Activated CD4-positive, alpha-beta T cell treated with anti-CD3 and anti-CD28 coated beads, Interleukin-2, amount 50 U/mL, for 4 hours (primary cell): ENCODE measurements at places on chromosomes 6 and 20.

DNA sequence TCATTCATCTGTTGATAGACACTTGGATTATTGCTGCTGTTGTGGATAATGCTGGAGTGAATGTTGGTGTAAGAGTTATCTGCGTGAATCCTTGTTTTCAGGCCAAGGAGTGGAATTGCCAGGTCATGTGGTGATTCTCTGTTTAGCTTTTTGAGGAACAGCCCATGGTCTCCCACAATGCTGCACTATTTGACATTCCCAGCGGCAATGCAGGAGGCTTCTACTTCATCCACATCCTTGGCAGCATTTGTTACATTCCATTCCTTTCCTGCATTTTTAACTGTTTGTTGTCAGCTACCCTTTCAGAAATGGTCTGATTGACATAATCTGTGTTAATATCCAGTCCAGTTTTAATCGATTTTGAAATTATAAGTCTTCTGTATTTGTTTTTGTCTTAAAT, 51.7 kb upstream of the CLDN20 start:
- DNase-seq, result no peak

DNA sequence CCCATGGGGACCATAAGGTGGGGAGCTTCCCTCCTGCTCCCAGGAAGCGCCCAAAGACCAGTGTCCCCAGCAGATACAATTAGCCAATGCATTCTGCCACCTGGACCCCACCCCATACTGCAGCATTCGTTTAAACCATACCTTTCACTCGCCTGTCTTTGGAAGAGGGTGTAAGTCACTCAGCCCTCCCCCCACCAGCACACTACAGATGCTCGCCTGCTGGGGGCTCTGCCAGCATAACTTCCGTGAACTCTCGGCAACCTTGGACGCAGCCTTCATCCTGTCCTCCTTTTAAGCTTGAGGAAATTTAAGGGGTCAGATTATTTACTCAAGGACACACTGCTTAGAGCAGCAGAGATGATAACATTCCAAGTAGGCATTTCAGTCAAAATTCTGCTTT, 94.4 kb upstream of the NAA20 start:
- DNase-seq, result no peak

DNA sequence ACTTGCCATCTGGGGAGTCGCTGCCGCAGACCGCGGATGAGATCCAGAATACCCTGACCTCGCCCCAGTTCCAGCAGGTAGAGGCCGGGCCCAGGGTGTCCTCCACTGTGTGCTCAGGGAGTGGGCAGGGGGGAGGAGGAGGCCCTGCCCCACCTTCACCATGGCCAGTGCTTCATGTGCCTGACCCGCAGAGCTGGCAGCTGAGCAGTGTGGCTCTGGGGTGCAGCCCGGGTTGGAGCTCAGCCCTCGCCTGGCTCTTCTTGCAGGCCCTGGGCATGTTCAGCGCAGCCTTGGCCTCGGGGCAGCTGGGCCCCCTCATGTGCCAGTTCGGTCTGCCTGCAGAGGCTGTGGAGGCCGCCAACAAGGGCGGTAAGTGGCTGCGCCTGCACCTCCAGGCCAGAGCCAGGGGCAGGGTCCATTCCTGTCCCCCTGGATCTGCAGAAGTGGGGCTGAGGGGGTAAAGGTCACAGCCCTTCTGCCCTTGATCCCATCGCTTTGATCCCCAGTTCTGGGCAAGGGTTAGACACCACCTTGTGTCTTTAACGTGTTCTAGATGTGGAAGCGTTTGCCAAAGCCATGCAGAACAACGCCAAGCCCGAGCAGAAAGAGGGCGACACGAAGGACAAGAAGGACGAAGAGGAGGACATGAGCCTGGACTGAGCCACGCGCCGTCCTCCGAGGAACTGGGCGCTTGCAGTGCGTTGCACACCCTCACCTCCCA, 5.5 kb downstream of the ADRM1 start:
- no peak for DNase-seq

DNA sequence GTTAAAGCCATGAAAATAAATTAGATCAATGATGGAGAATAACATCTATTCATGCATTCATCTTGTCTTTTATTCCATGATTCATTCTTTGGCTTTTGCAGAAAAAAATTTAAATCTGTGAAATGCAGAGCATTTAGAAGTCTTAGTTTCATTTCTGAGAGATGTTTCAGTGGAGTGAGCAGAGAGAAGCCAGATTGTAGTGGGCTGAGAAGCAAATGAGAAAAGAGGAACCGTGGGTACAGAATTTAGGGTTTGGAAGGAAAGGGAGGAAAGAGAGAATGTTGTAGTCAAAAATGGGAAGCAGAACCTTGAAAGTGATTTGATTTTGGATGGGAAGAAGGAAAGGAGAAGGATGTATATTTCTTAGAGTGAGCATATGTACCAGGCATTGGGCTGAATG, 260.3 kb upstream of the MAN1A1 start:
- DNase-seq, result no peak

- no peak for DNase-seq
Observed at GRCh38 chr20:63254606-63255384, 532 bp upstream of the NKAIN4 start.

DNA sequence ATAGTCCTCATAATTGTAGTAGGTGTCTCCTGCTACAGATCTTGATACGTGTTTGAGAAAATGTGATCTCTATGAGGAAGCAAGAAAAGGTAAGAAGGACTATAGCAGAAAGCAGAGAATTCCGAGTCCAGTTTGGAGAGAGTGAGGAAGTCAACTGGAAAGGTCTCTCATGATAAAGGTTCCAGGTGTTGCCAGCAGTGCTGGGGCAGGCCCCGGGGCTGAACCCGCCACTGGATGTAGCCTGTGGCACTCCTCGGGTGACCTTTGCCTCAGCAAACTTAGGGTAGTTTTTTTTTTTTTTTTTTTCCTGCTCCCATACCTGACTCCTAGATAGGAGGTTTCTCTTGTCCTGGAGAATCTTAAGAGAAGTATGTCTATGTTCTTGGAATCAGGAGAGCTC, 62.8 kb downstream of the FAM120B start:
- DNase-seq, result no peak

DNA sequence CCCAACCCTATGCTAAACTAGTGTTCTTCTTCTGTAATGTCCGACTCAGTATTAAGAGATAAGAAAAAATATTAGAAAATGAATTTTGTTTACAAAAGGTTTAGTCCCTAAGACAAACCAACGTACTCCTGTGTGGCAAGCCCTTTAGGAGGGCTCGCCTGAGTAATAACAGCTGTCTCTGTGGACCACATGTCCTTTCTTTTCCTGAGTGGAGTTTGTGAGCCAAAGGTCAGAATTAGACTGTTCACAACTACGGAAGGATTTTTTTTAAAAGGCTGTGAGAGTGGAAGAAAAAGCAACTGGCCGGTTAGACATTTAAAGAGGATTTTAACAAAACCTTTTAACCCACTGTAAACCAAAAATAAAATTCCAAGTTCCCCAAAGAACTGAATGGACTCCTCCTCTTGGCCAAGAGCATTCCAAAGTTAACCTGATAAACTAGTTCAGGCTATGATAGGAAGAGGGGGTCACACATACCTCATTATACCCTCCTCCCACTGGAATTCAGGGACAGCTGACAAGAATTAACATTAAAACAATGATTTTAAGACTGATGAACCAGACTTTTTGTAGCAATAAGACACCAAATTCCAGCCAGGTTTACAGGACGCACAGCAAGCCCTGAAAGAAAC, 43.5 kb downstream of the FAM184A start:
- no peak for DNase-seq

DNA sequence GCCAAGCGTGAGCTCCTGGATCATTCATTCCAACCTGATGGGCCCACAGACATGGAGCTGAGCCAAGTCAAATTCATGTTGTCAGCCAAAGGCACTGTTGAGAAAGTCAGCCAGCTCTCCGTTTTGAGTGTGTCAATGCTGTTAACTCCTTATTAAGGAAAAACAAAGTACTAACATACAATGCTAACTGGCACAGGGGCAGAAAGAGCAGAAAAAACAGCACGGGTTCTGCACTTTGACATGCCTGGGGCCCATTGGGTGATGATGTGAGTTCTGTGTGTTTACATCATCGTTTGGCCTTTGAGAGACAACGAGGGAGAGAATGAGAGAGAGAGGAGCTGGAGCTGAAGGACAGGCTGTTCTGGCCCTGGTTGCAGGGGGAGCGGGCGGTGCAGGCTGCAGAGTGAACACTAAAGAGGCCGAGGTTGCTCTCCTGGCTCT, 85.9 kb downstream of the SMOC2 start:
- DNase-seq, result no peak
